ENCODE measurements at places on chromosomes 16 and 17.
A peak's percentile ranks its signal among the peaks of the same experiment; 100 is the strongest.

DNA sequence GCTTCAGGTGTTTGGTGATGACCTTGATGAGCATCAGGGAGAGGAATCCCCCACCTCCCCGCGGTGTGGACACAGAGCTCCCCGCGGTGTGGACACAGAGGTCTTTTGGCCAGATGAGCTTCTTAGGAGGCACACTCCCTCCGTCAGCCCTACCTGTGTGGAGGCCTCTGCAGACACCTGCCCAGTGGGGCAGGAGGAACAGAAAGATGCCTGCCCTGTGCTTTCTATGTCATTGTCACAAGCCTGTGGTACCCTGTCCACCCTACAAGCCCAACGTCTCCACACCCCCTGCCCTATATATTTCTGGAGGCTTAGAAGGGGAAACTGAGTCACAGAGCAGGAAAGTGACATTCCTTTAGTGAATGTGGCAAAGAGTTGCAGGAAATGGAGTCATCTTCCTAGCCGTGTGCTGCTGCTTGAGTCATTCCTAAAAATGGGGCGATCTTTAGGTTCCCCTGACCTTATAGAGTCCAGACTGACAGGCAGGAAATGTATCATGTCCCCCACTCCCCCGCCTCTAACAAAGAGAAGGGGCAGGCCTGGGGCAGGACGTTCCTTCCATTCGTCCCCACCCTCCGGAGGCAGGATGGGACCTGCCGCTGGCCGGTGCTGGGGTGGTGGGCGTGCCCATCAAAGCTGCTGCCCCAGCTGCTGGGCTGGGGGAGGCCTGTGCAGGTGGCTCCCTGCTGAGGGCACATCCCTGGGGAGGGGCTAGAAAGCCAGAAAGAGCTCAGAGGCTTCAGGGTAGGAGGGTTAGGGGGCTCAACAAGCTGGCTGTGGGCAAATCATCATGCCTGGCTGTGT is 1.0 kb upstream of the C16orf74 start:
- DNase-seq, result no peak

- DNase-seq, result peak; percentile 2
These were observed 20.2 kb upstream of the RBFOX3 start for GRCh38 chr17:79630821-79631639.

- DNase-seq, result no peak
These were observed 210.0 kb downstream of the TMEM114 start for GRCh38 chr16:8380311-8380710.

DNA sequence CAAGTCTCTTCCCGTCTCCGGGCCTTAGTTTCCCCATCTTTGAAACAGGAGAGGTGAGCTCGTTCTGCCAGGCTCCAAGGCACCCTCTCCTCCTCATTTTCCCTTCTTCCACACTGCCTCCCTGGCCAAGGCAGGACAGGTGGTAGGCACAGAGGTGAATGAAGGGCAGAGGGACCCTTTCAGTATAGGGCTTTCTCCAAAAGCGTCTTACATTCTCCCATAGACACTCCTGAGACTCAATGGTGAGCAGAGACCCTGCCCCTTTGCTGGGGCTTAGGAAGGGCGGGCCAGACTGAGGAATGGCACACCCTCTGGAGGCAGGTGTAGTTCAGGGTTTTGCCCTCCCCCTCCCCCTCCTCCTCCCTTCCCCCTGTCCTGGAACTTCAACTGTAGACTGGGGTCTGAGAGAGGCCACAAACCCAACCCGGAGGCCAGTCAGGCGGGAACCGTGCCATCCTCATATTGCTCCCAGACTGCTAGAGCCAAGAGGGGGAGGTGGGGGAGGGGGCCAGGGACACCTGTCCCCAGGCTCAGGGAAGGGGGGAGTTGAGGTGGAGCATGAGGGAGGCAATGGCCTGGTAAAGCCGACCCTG is 1.9 kb downstream of the PLEKHH3 start:
- DNase-seq, result peak; percentile 38

All from heart right ventricle (tissue), 16 donors.